ENCODE measurements at places on chromosomes 13 and 19.

GRCh38 chr19:56671613-56671994, at the start of gene ZNF835:
TSS of gene ZNF835 (minus strand) at chr19:56671757. CDS start at chr19:56665198, 6,559 bp downstream.
- DNase-seq, result peak; percentile 82

GRCh38 chr13:89806594-89806993, 1540.9 kb upstream of the MIR17HG start:
- DNase-seq, result no peak

DNA sequence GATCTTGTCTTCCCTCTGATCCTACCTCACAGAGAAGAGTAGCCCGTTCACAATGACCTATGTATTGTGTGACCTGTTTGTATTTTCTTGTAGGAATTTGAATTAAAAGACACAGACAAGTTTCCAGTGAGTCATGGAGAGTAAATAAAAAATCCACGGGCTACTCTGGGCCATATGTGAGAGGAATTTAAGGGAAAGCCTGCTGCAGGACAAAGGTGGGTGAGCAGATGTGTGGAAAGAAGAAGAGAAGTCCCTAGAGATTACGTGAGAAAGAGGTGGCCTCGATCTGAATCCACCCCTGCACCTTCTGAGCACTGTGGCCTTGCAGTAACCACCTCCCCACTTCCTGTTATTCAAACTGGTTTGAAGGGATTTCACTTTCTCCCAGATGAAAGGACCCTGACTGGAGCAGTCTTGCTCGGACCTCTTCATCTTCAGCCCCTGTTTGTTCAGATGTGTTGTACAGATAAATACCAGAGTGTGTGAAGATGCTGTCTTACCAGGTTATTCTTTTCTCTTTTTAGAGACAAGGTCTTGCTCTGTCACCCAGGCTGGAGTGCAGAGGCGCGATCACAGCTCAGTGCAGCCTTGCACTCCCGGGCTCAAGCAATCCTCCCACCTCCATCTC, 205.4 kb downstream of the PDS5B start:
- no peak for DNase-seq

- no peak for DNase-seq
These were observed 59.4 kb downstream of the ZNF536 start for GRCh38 chr19:30431591-30431990.

DNA sequence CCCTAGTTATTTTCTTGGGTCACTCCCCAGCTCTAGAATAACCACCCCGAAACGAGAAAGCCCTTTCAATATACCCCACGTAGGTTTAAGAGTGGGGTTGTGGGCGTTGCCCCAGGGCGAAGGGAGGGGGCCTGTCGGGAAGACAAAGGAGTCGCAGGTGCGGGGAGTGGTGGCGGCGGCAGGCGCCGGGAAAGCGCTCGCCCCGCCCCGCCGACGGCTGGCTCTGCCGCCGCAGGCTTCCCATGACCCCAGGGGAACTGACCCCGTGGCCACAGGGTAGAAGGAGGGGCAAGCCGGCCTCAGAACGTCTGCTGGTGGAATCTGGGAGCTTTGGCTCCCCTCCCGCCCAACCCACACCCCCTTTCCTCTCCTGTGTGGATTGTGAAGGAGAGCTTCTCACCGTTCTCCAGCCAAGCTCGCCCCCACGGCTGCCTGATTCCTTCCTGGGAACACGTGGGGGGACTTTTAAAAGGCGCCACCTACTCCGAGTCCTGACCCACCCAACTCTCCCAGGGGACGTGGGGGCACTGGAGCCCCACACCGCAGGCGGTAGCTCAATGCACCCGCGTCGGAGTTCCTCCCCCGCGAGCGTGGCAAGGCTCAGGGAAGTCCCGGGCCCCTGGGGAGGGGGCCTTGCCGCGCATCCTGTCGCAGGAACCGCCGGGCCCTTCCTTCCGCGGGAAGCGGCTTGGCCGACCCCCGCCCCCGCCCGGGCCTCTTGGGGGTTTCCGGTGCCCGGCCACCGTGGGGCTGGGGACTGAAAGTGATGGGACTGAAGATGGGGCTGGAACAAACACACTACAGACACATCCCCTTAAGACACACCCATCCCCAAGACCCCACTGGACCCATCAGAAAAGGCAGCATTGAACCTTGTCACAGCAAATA, 5.5 kb downstream of the IER2 start:
- DNase-seq, result peak; percentile 74

- no peak for DNase-seq
These were observed 232.6 kb upstream of the HTR2A start for GRCh38 chr13:47129461-47129860.

- DNase-seq, result no peak
These were observed 7.4 kb upstream of the ESD start for GRCh38 chr13:46804391-46804815.

DNA sequence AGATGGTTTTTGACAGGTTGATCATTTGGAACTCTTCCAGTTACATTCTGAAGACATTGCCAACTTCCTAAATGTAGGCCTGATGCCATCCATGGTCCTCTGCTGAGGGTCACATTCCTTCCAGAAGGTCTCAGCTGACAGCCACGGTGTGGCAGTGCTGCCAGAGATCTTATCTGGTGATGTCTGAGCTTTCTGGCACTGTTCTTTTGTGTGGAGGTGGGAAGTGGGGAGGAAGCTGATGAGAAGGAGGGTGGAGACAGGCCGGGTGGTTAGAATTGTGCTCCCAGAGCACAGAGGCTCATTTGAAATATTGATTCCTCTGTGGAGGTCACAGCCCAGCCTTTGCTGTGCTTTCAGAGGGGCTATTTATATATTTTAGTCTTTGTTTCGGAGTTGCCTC, 16.1 kb upstream of the MTIF3 start:
- DNase-seq, result no peak

DNA sequence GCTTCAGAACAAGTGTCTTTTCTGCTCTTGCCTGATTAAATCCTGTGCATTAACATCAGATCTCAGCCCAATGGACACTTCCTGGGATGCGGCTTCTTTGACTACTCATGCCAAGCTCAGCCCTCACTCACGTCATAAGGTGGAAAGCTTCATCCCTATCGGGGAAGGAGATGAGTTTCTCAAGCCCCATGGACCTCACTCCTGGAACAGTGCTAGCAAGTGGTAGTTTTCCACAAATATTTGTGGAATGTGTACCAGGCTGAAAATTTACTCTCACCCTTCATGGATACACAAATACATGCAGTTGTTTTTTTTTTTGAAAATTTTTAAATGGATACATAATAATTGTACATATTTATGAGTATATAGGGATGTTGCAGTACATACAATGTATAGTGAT, 34.6 kb upstream of the FARP1 start:
- no peak for DNase-seq

- peak; percentile 63 for DNase-seq
These were observed 125.1 kb downstream of the AKAP11 start for GRCh38 chr13:42396901-42397655.

- DNase-seq, result no peak
These were observed 5.6 kb upstream of the CCDC70 start for GRCh38 chr13:51856027-51856736.

DNA sequence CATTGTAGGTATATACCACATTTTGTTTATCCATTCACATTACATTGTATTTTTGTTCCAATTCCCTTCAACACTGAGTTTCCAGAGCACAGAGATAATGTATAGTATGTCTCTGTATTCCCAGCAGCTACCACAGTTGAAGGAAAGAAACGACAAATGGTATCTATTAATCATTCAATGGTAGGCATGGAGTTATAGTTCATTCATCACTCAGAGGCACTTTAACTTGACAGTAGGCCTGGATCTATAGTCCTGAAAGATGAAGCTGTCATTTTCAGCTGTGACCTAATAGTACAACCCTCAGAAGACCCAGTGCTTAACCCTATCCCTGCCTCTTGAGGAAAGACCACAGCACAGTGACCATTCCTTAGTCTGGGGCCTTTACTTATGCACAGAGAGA, 163.0 kb upstream of the TMTC4 start:
- DNase-seq, result no peak

DNA sequence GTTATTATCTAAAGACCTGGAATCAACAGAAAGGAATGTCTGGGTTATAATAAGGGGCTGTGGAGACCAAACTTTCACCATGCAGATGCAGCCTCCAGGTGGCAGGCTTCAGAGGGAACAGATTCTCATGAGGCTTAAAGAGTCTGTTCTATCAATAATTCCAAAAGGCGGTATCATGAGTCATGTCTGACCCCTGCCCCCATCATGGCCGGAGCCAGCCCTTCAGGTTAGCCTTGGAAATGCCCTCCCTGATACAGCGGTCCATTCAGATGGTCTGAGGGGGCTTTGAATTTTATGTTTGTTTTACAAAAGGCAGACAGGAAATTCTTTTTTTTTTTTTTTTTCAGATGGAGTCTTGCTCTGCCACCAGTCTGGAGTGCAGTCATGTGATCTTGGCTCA, 21.7 kb upstream of the LAMP1 start:
- peak; percentile 17 for DNase-seq

GRCh38 chr19:13053761-13054625, 48.7 kb downstream of the LYL1 start:
- no peak for DNase-seq

GRCh38 chr13:113053801-113054604, 51.6 kb upstream of the F7 start:
- DNase-seq, result no peak

DNA sequence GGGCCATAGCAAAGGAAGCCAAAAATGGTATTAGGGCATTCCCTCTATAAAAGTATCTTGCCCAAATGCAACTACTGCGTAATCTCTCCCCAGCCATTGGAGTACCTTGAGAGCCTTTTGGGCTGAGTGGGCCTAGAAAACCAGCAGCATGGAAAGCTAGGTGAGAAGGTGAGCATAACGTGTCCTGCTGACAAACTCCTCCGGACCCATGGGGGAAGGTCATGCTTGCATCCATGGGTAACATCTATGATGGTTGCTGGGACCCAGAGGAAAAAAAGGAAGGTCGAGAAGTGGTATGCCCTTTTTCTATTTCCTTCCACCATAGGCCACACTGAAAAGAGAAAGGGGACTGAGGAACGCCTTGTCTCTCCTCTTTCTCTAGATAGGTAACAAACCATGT, 57.4 kb downstream of the ZNF728 start:
- DNase-seq, result no peak

- no peak for DNase-seq
These were observed at the start of gene SLC25A41 for GRCh38 chr19:6433663-6434062. TSS of gene SLC25A41 (minus strand) at chr19:6433763. CDS start at chr19:6433693, 70 bp downstream.

GRCh38 chr13:88068316-88068715, 397.1 kb downstream of the SLITRK5 start:
- no peak for DNase-seq

- no peak for DNase-seq
These were observed 2301.2 kb downstream of the PCDH9 start for GRCh38 chr13:64928696-64929499.

DNA sequence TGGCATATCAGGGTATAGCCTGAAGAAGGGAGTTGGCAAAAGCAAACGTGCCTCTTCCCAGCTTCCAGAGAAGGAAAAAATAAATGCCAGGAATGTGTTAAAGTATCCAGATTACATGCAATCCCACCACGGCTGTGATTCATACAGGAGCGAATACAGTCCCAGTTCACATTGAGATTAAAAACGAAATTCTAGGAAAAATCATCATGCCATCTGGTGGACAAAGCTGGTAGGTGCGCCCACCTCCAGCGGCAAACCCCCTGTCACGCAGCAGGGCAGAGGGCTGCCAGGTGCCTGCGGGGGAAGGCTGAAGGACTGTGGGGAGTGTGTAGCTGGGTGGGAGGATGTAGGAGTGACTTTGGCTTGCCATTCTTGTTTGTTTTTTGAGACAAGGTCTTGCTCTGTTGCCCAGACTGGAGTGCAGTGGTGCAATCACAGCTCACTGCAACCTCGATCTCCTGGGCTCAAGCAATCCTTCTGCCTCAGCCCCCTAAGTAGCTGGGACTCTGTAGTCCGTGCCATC, 6.4 kb upstream of the DMWD start:
- DNase-seq, result peak; percentile 57

GRCh38 chr19:35557539-35558399, 5.7 kb downstream of the ATP4A start:
- DNase-seq, result peak; percentile 59

DNA sequence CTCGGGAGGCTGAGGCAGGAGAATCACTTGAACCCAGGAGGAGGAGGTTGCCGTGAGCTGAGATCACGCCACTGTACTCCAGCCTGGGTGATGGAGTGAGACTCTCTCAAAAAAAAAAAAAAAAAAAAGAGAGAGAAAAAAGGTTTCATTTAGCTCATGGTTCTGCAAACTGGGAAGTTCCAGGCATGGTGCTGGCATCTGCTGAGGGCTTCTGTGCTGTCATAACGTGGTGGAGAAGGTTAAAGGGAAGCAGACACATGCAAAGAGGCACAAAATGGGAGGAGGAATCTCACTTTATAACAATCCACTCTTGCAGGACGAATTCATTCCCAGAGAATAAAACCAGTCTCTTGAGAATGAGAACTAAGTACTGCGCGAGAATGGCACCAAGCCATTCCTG, 34.9 kb upstream of the SIAH3 start:
- no peak for DNase-seq

- DNase-seq, result no peak
These were observed 76.6 kb downstream of the ZIC5 start for GRCh38 chr13:99894840-99895443.

All from stimulated activated CD4-positive, alpha-beta T cell treated with anti-CD3 and anti-CD28 coated beads, Interleukin-4, amount 100 ng/mL, for 4 hours (primary cell).